Renal cortex interstitium (tissue), 15 donors: ENCODE measurements at places on chromosomes 16 and 17. TPM values are rescaled to one million over a fixed set of nuclear protein-coding genes. Genes with fewer than 3 reads are reported as not detected.

Gene PDE6G
- 10.0 TPM for polyA plus RNA-seq

Gene PABPN1L
- not detected for polyA plus RNA-seq

DNA sequence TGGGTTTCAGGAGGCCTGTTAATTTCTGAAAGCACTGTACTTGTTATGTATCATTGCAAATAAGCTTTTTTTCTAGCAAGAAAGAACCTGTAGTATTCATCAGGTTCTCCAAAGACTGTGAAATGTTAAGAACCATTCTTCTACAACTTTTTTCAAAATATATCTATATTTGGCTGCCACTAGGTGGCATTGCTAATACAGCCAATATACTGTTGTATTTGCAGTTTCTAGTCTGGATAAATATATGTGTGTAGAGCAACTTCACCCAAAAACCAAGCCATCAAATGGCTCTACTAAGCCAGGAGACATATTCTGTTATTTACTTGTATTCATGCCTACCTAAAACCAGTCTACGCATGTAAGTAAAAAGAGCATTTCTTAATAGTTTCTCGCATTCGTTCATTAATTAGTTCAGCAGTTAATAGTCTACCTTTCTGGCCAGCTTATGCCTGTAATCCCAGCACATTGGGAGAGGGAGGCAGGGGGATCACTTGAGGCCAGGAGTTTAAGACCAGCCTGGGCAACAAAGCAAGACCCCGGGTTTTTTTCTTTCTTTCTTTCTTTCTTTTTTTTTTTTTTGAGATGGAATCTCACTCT is 39.5 kb downstream of the VMP1 start:
- no peak for DNase-seq

DNA sequence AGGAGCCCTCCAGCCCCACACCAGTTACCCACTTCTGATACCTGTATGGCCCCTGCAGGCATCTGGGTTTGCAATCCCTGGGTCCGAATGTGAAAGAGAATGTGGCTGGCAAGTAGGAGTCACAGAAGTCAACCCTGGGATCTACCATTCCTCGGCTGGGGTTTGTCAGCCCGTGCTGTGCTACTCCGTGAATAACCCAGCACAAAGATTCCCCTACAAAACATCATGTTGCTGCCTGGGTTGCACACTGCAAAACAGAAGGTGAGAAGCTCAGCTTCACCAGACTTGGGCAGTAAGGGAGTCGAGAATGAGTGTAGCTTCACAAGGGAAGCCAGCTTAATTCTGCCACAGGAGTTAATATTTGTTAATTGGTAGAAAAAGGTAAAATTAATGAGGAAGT is 137.1 kb downstream of the ZFHX3 start:
- DNase-seq = no peak

DNA sequence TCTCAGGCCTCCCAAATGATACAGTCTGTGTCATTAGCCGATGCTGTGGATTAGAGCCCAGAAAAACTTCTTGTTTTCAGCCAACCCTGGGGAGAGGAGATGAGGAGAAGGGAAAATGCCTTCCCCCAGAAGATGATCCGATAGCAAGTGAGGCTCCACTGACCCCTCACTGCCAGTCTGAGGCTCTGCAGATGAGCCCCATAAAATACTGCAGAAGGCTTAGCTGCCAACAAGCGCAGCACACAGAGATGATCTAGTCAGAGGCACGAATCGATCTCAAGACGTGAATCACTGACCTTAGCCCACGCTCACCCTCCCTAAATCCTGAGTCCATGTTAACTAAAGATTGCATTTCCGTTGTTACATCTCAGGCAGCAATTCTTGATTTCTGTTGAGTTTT is 31.5 kb downstream of the SALL1 start:
- DNase-seq = no peak

- DNase-seq = no peak
These were observed 48.3 kb upstream of the ABCC11 start for GRCh38 chr16:48295488-48296281.

- peak; percentile 62 for DNase-seq
These were observed 61.4 kb downstream of the ZNF18 start for GRCh38 chr17:11935734-11936406.

Gene WNK4
- polyA plus RNA-seq = 16.8 TPM

Gene PARD6A
- 4.6 TPM for polyA plus RNA-seq

- DNase-seq = no peak
These were observed 1.6 kb downstream of the CD7 start for GRCh38 chr17:82315703-82316358.
